ENCODE measurements at places on chromosomes 3 and 15.

- no peak for DNase-seq
Measured at GRCh38 chr15:80822256-80822655, 43.1 kb downstream of the CEMIP start.

DNA sequence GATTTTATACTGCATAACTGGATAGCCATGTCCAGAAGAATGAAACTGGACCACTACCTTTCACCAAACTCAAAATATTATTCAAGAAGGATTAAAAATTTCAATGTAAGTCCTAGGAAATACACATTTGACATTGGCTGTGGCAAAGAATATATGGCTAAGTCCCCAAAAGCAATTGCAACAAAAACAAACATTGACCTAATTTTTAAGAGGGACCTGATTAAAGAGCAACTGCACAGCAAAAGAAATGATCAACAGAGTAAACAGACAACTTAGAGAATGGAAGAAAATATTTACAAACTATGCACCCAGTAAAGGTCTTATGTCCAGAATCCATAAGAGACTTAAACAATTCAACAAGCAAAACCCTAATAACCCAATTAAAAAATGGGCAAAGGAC, 1313.0 kb upstream of the GBE1 start:
- no peak for DNase-seq

DNA sequence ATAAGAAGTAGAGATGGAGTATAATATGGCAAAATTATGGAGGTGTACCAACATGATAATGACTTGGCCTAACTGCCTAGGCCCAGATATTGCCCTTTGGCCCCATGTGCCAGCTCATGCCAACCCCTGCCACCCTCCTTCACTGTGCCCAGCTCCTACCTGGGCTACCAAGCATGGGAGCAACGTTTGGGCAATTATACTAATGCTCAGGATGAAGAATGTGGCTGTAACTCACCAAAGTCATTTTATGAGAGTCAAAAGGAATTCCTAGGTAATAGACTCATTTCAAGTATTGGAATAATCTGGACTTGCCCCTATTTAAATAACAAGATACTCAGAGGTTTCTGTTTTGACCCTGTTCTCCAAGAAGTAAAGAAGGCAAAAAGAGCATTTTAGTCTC, 240.2 kb upstream of the IL12A start:
- DNase-seq, result no peak

DNA sequence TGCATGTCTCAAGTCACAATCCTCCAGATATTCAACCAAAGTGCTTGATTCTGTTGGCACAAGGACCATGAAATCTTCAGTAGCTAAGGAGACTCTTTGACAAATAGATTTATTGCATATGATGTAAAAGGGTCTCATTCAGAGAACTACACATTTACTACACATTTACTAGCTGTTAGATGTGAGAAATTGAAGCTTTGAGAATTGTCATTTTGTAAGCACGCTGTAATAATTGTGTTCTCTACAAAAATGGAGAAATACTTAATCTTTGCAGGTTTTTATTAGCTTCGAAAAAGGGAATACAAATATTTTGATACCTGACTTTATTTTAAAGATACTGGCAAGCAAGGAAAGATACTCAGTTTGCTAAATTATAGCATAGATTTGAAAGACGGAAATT, 70.2 kb upstream of the CHD2 start:
- no peak for DNase-seq

GRCh38 chr15:43769584-43770228, 7.1 kb downstream of the ELL3 start:
- peak; percentile 67 for DNase-seq

GRCh38 chr3:162719684-162720341, 1223.2 kb downstream of the OTOL1 start:
- peak; percentile 96 for DNase-seq

- DNase-seq, result no peak
Measured at GRCh38 chr15:47398132-47398531, 319.2 kb upstream of the SEMA6D start.

DNA sequence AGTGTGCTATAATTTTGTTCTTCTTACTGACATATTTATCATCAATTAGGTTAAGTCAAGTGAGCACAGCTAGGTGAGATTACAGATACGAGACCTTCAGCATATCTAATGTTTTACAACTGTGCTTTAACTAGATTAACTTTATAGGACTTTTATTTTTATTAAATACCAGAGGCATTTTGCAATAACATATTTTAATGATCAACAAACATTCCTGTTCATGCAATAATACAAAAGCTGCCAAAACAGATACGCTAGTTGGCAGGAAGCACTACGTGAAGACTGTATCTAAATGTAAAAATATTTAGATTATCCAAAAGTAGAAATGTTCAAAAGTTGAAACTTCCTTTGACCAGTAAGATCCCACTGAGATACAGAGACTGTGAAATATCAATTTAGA, 139.1 kb downstream of the CBLB start:
- DNase-seq, result no peak

GRCh38 chr3:16474216-16474615, 39.3 kb downstream of the RFTN1 start:
- DNase-seq, result no peak

DNA sequence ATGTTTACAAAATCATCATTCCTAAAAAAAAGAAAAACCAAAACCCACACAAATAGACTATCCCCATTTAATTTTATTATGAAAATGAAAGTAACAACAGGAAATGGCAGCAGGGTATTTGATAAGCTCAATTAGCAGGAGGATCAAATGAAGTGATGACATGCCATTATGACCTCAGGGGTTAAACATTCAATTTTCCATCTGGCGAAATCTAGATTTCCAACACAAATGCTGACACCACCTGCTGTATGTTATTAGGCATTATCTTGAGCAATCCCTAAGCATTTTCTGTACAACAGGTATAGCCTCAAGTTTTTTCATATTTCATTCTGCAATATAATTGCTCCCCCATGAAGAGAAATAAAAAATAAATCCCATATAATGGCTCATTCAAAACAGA, 57.1 kb downstream of the SHQ1 start:
- DNase-seq, result peak; percentile 22

GRCh38 chr3:12401208-12401607, 83.1 kb upstream of the TSEN2 start:
- DNase-seq, result no peak

- DNase-seq, result no peak
Measured at GRCh38 chr3:89171687-89172545, 64.5 kb downstream of the EPHA3 start.

GRCh38 chr15:25183581-25184251, 228.9 kb downstream of the SNRPN start:
- no peak for DNase-seq

- DNase-seq, result no peak
Measured at GRCh38 chr3:157163217-157163953, 3.4 kb upstream of the CCNL1 start.

DNA sequence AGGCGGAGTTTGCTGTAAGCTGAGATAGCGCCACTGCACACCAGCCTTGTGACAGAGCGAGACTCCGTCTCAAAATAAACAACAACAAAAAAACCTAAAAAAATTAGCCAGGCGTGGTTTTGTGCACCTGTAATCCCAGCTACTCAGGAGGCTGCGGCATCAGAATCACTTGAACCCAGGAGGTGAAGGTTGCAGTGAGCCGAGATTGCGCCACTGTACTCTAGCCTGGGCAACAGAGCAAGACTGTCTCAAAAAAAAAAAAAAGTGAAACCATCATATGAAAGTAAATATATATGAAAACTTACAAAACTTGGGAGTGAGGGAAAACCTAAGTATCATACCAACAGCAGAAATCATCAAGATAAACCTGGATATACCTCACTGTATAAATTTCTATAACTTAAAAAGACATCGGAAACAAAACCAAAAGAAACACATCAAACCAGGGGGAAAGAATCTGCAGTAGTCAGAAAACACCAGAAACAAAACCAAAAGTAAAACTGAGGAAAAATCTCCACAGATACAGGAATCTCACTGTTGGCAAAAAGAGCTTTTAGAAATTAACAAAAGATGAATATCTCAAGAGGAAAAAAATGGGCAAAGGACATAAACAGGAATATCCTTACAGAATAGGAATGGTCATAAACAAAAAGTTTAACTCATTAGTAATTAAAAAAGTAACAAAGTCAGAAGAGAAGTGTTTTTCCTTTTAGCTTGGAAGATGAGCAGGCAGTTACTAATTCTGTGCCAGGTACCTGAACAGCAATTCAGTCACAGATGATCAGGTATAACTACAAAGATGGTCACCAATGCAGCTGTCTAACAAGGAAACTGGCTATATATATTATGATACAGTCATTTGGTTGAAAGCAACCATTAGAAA, 41.3 kb downstream of the ETV5 start:
- DNase-seq, result no peak

GRCh38 chr15:80871858-80872257, 92.7 kb downstream of the CEMIP start:
- no peak for DNase-seq
